IMR-90 (cell line): ENCODE measurements at places on chromosomes 4 and X. TPM values are rescaled to one million over a fixed set of nuclear protein-coding genes. Genes with fewer than 3 reads are reported as not detected.

PPP1R2C gene
- not detected in 2 replicates for total RNA-seq

BEND2 gene
- not detected in 2 replicates for total RNA-seq

SLC38A5 gene
- total RNA-seq, result 12.2 and 12.8 TPM in 2 replicates

SATL1 gene
- total RNA-seq, result not detected in 2 replicates

CXCL6 gene
- not detected in 2 replicates for total RNA-seq

GALNT7 gene
- 31.2 and 43.9 TPM in 2 replicates for total RNA-seq

UGT2B11 gene
- total RNA-seq, result not detected in 2 replicates

LIAS gene
- total RNA-seq, result 3.2 and 6.7 TPM in 2 replicates

LRIT3 gene
- total RNA-seq, result not detected in 2 replicates

GABRQ gene
- total RNA-seq, result under 0.01 TPM in 1 of 2 replicates, not detected in the other
